ENCODE measurements at places on chromosomes 12 and 14.

- H3K36me3 ChIP-seq: no peaks in the 10 kb centered on the region
- no peaks in the 10 kb centered on the region for H3K4me1 ChIP-seq
- H3K4me3 ChIP-seq: no peak overlapping the region
Measured at GRCh38 chr12:3091382-3092241, 14.4 kb downstream of the TSPAN9 start.

DNA sequence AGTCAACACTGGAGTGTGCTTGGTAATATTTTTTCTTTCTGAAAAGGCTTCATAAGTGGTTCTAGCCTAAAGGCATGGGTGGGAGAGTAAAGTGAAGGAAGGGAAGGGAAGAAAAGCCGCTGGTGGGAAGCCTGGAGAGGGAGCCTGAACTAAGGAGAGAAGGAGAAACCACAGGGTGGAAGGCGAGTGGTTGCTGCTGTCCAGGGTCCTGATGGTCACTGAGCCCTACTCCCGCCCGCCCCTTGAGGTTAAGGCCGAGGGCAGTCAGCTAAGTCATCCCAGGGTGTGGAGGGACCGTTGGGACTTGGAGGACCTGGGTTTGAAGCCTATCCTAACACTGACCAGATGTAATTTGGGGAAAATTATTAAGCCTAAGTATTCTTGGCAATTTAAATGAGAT is 189.1 kb downstream of the PIWIL1 start:
- H3K36me3 ChIP-seq: no peaks in the 10 kb centered on the region
- H3K4me1 ChIP-seq: no peaks in the 10 kb centered on the region
- DNase-seq: no peak
- H3K27ac ChIP-seq: no peak overlapping the region
- H3K4me3 ChIP-seq: no peak overlapping the region

DNA sequence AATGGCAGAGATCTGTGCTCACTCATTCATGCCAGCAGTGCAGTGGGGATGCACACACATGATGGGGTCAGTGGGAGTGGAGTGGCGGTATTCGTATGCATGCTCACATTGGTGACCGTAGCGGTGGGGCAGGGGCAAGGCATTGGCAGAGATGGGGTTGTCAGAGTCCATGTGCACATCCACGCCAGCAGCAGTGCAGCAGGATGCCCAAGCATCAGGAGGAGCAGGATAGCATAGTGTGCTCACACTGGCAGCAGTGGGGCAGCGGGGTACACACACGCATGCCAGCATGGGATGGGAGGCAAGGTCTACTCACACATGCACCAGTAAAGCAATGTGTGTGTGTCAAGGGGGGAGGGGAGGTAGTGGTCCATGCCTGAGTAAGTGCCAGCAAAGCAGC is 89.4 kb upstream of the GARIN6 start:
- H3K27ac ChIP-seq: no peak overlapping the region
- DNase-seq: no peak

DNA sequence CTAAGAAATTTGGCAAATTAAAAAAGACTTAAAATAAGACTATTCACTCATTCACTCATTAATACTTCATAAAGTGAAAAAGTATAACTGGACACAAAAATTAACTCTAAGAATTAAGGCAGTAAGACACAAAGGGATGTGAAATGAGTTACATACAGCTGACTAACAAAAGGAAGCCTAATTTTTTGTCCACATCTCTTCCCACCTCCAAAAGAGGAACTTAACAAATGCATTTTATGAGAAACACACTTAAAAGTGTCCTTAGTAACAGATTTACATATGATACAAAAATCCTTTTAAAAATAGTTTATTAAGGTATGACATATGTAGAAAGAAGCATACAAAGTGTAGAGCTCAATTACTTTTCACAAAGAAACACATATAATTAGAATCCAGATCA is 88.9 kb downstream of the NUMB start:
- H3K4me1 ChIP-seq: peaks cover 7% of the 10 kb centered on the region
- H3K36me3 ChIP-seq: no peaks in the 10 kb centered on the region
- H3K27ac ChIP-seq: no peak overlapping the region

- no peak overlapping the region for H3K4me3 ChIP-seq
- H3K27me3 ChIP-seq: no peaks in the 10 kb centered on the region
- no peak for DNase-seq
- no peak overlapping the region for H3K27ac ChIP-seq
- H3K36me3 ChIP-seq: peaks cover 5% of the 10 kb centered on the region
Measured at GRCh38 chr14:105849933-105850626, 323.7 kb downstream of the TMEM121 start.

DNA sequence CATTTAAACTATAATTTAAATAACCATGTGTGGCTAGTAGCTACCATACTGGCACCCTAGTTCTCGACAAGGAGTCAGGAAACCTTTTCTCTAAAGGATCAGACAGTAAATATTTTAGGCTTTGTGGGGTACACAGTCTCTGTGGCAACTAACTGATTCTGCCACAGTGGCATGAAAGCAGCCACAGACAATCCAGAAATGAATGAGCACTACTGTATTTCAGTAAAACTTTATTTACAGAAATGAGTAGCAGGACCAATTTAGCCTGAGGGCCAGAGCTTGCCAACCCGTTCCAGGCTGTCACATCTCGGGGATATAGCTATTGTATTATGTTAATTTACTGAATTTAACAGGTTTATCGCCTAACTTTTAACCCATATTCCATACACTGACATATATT is 278.7 kb downstream of the ITPR2 start:
- H3K36me3 ChIP-seq: peaks cover 10% of the 10 kb centered on the region
- H3K4me3 ChIP-seq: no peak overlapping the region
- H3K4me1 ChIP-seq: peaks cover 12% of the 10 kb centered on the region

- no peaks in the 10 kb centered on the region for H3K27me3 ChIP-seq
- no peaks in the 10 kb centered on the region for H3K4me1 ChIP-seq
- H3K4me3 ChIP-seq: no peak overlapping the region
- H3K27ac ChIP-seq: no peak overlapping the region
- no peaks in the 10 kb centered on the region for H3K36me3 ChIP-seq
Measured at GRCh38 chr12:131390412-131391334, 320.2 kb upstream of the SFSWAP start.

DNA sequence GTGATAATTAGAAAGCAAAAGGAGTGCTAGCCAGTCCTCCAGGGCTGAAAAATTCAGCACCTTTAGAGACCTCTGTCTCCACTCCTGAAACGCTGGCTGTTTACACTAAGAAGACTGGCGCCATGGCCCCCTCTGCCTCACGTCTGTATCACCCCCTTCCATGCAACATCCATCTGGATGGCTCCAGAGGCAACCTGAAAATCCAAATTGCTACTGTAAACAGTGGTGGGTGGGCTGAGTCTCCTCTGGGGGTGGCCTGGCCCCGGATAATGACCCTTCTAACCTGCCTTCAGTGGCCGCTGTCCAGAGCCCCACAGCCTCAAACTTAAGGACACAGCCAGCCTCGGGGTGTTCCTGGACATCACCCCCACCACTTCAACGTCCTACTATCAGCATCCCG is 1.4 kb downstream of the PRKD1 start:
- peak overlapping the region; percentile 66 for H3K4me3 ChIP-seq
- H3K27me3 ChIP-seq: peaks cover 26% of the 10 kb centered on the region
- DNase-seq: no peak
- H3K27ac ChIP-seq: no peak overlapping the region

- H3K27me3 ChIP-seq: peaks cover 42% of the 10 kb centered on the region
- H3K4me3 ChIP-seq: peak overlapping the region; percentile 40
- no peak overlapping the region for H3K27ac ChIP-seq
- no peak for DNase-seq
- H3K4me1 ChIP-seq: peaks cover 12% of the 10 kb centered on the region
Measured at GRCh38 chr12:6201213-6201608, 1.0 kb downstream of the CD9 start.

DNA sequence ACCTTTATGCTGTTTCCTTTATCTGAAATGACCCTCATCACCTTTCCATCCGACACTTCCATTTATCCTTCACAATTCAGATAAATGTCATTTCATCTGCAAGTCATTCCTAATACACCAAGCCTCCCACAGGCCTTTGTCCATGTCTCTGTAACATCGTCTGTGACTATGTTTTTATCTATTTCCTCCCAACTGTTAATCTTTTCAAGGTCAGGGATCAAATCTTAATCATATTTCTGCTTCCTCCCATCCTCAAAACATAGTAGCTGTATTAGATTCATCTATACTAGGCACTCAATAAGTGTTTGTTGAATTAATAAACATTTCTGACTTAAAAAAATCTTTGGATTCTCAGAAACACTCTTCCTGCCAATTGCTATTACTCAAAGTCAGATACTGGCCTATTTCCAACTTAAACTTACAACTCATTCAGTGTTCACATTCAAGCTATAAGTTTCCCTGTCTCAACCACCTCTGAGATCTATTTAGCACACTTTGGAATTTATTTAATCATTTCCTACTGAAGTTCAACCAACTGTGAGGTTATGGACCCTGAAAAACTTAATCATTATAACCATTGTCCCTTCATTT is 100.2 kb upstream of the ALX1 start:
- no peaks in the 10 kb centered on the region for H3K36me3 ChIP-seq
- no peak overlapping the region for H3K4me3 ChIP-seq
- no peak overlapping the region for H3K27ac ChIP-seq
- H3K4me1 ChIP-seq: no peaks in the 10 kb centered on the region

- no peak overlapping the region for H3K27ac ChIP-seq
- no peaks in the 10 kb centered on the region for H3K36me3 ChIP-seq
- DNase-seq: no peak
- H3K4me1 ChIP-seq: peaks cover 9% of the 10 kb centered on the region
- peaks cover 30% of the 10 kb centered on the region for H3K27me3 ChIP-seq
Measured at GRCh38 chr12:54723379-54724256, 75.5 kb upstream of the DCD start.

GRCh38 chr12:25629341-25629740 is 76.3 kb upstream of the LMNTD1 start:
- H3K27me3 ChIP-seq: no peaks in the 10 kb centered on the region
- H3K27ac ChIP-seq: no peak overlapping the region
- peaks cover 7% of the 10 kb centered on the region for H3K4me1 ChIP-seq
- no peaks in the 10 kb centered on the region for H3K36me3 ChIP-seq
- DNase-seq: no peak

- H3K4me3 ChIP-seq: no peak overlapping the region
- no peak for DNase-seq
- H3K27ac ChIP-seq: no peak overlapping the region
- H3K4me1 ChIP-seq: no peaks in the 10 kb centered on the region
Measured at GRCh38 chr14:92460916-92461579, 52.5 kb upstream of the RIN3 start.

DNA sequence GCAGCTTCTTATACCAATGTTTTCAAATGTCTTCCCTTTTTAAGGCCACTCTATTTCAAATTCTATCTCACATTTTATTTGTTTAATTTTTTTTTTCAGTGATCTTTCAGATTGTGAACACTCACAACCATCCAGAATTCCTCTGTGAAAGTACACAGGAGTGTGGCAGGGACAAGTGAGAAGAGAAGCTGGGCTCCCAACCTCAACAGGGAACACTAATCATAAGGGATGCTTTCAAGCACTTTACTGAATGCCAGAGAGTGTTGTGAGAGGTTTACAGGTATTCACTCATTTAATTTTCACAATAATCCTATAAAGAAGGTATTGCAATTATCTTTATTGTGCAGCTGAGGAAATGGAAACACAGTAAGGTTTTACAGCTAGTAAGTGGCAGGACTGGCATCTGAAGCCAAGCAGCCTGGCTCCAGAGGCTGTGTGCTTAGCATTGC is 60.1 kb upstream of the PYGL start:
- no peaks in the 10 kb centered on the region for H3K36me3 ChIP-seq
- no peaks in the 10 kb centered on the region for H3K4me1 ChIP-seq
- peaks cover 5% of the 10 kb centered on the region for H3K27me3 ChIP-seq
- no peak overlapping the region for H3K27ac ChIP-seq

DNA sequence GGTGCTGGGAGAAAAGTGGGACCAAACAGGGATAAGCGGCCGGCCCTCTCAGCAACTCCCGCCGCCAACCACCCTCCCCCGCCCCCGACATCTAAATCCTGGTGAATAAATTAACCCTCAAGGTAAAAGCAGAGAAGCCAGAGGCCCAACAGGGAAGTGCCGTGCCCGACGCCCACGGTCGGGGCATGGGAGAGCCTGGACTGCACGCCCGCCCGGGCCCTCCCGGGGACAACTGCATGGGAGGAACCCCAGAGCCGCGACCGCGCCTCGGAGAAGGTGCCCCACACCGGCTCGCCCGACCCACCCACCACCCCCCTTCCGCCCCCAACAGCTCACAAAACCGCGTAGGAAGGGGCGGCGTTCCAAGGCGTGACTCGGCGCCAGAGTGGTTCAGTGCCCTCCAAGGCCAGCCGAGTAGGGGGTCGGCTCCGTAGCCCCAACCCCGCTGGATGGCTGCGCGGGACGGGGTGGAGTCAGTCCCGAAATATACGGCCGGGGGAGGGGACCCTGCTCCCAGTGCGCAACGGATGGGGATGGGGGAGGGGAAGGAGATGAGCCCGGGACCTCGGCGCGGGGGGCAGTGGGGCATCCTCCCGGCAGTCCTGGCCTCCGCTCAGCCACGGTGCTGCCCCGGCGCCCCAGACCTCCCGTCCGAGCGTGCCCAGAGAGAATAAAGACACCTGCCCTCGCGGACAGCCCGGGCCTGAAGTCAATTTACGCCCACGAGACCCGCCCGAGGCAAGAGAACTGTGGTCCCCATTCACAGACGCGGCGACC is 732 bp downstream of the SLC25A29 start:
- H3K4me1 ChIP-seq: peaks cover 25% of the 10 kb centered on the region
- peak overlapping the region; percentile 60 for H3K27ac ChIP-seq
- H3K27me3 ChIP-seq: peaks cover 18% of the 10 kb centered on the region
- no peaks in the 10 kb centered on the region for H3K36me3 ChIP-seq
- DNase-seq: peak; percentile 47
- peak overlapping the region; percentile 88 for H3K4me3 ChIP-seq

- peak overlapping the region; percentile 67 for H3K4me3 ChIP-seq
- H3K27ac ChIP-seq: peak overlapping the region; percentile 95
- peaks cover 63% of the 10 kb centered on the region for H3K4me1 ChIP-seq
- no peaks in the 10 kb centered on the region for H3K27me3 ChIP-seq
- no peak for DNase-seq
- no peaks in the 10 kb centered on the region for H3K36me3 ChIP-seq
Measured at GRCh38 chr12:46458500-46459102, 86.0 kb upstream of the SLC38A2 start.

- H3K27ac ChIP-seq: no peak overlapping the region
- DNase-seq: no peak
- H3K4me3 ChIP-seq: no peak overlapping the region
- H3K4me1 ChIP-seq: no peaks in the 10 kb centered on the region
- H3K27me3 ChIP-seq: no peaks in the 10 kb centered on the region
Measured at GRCh38 chr14:94635154-94635553, 23.0 kb downstream of the SERPINA3 start.

All from T-helper 2 cell treated with Interferon-gamma antibody and Interleukin-4, amounts not matched to agents 5 μg/mL and 100 μg/mL, for 36 hours (primary cell).